ENCODE measurements at places on chromosomes 12 and 14.

GRCh38 chr12:89975574-89975973, 266.9 kb upstream of the ATP2B1 start:
- no peak for DNase-seq

DNA sequence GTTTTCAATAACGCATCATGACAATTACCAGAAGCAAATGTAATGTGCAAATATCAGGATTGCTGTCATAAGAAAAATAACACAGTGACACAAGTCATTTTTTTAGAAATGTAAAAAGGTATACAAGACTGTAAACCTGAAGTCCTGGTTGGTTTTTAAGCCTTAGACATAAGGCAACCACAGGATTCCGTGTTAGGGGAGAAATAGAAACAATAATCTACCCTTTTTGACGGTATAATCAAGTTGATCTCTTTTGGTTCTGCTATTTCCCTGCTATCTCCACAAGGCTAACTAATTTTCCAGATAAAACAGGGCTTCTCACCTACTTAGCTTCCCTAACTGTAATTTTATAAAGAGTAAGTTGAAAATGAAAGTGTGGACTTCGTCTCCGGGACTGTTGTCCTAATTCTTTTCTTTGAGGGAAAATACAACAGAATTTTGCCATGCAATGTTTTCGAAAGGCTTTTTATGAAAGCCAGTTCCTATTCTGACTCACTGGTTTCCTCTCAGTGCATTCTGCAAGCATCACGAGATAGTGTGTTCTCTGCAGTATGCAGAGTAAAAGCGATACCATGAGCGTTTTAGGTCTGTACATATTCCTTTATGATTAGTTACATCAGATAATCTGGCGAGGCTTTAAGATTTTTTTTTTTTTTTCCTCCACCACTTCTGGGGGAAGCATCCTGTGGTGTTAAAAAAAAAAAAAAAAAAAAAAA, 10.6 kb downstream of the MYO1H start:
- DNase-seq, result peak; percentile 90

DNA sequence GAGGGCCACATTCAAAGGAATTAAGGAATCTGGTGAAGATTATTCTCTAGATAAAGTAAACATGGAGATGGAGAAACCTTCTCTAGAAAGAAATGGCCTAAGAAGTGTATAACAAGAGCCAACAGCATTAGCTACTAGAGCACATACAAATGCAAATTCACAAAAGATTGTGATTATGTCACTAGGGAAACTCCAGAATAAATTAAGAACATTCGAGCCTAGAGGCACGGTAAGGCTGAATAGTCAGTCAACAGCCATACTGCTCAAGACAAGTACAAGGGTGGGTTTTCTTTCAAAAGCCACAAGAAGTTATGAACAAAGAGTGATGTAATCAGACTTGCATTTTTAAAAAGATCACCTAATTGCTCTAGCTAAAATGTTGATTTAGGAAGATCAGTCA, 25.4 kb downstream of the PPP4R3A start:
- DNase-seq, result no peak

- no peak for DNase-seq
Observed at GRCh38 chr14:94773061-94773648, 3.2 kb upstream of the GSC start.

- peak; percentile 62 for DNase-seq
Observed at GRCh38 chr12:46794593-46795190, 31.1 kb downstream of the SLC38A4 start.

- DNase-seq, result no peak
Observed at GRCh38 chr14:43147485-43147884, 1359.6 kb downstream of the FSCB start.

DNA sequence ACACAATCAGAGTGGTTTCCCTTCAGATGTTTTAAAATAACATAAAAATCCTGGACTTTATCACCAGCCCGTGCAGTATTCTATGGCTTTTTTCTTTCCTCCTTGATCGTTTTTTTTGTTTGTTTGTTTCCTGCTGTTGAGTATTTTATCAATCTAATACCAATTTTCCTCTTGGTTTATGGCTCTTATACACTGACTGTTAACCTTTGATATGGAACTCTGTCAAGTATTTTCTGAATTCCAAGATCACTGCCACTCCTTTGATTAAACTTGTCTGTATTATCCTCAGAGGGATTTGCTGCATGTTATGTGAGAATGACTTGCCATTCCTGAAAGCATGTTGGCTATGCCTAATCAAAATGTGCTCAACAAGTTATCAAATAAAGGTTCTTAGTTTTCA, 88.4 kb downstream of the PELI2 start:
- no peak for DNase-seq

DNA sequence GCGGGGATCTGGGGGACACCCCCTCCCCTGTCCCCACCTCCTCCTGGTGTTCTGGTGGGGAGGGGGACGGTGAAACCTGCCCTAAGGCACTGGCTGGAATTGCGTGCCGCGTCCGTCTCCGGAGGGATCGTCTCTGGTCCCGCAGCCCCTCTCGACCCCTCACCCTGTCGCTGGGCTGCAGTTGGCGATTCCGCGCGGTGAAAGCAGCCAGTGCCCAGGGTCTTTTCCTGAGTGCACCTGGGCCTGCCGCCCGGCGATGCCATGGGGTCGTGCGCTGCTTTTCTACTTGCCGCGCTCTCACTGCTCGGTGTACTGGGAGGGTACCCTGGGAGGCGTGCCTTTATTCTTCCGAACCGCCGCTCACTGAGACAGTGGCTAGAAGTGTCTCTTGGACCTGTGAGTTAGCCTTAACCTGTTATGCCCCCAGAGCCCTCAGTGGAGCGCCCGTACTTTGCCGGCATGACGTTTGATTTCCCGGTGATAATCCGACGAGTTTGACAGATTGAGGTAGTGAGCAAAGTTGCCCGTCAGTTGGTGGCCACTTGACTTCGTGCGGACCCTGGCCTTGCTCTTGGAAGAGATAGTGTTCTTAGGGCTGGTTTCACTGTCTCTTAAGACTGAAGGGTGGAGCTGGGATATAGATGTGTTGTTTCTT, 788 bp downstream of the SFSWAP start:
- peak; percentile 12 for DNase-seq

- DNase-seq, result no peak
Observed at GRCh38 chr12:7872566-7873319, at the start of gene SLC2A14. Gene SLC2A14, minus strand, starts transcription at chr12:7872915. Its CDS starts 3,035 bp downstream, at chr12:7869880.

DNA sequence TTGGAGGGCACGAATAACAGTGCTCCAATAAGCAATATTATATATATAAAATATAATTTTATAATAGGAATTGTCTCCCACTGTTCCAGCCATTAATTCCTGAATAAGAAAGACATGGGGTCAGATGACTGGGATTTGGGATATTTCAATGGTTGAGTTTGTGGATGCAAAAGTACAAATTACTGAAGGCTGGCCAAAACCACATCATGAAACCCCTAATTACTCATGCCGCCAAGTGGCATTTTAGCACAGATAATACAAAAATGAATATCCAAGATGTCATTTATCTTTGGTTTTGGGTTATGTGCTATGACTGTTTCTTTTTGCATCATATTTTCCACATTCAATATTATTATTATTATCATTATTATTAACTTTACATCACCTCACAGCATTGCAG, 261.4 kb upstream of the TBX3 start:
- no peak for DNase-seq

GRCh38 chr12:49043856-49044258, 16.7 kb downstream of the KMT2D start:
- peak; percentile 78 for DNase-seq

GRCh38 chr12:31362115-31362758, 36.3 kb upstream of the SINHCAF start:
- DNase-seq, result no peak

- no peak for DNase-seq
Observed at GRCh38 chr14:66507181-66507721, 696 bp upstream of the GPHN start.

All from activated CD4-positive, alpha-beta T cell treated with anti-CD3 and anti-CD28 coated beads, Interleukin-2, amount 50 U/mL, for 16 hours (primary cell).